ENCODE measurements at places on chromosomes 7 and 10. TPM values are rescaled to one million over a fixed set of nuclear protein-coding genes. Genes with fewer than 3 reads are reported as not detected.

SPDYE1 gene
- total RNA-seq = not detected

ABCB4 gene
- total RNA-seq = 4.2 TPM

COL26A1 gene
- not detected for total RNA-seq

ELAPOR2 gene
- total RNA-seq = 3.9 TPM

ITGB8 gene
- total RNA-seq = 1.5 TPM

PKD1L1 gene
- 1.5 TPM for total RNA-seq

JAKMIP3 gene
- total RNA-seq = 1.7 TPM

ENKUR gene
- not detected for total RNA-seq

MLXIPL gene
- total RNA-seq = 0.41 TPM

OR2A5 gene
- total RNA-seq = not detected

NME8 gene
- not detected for total RNA-seq

SKIDA1 gene
- 2.7 TPM for total RNA-seq

SLC26A3 gene
- 0.33 TPM for total RNA-seq

UFSP1 gene
- total RNA-seq = 2.4 TPM

GDF10 gene
- total RNA-seq = 0.22 TPM

ACADSB gene
- total RNA-seq = 109 TPM

CUZD1 gene
- 0.16 TPM for total RNA-seq

SLC29A4 gene
- 3.7 TPM for total RNA-seq

FAM221A gene
- 2.9 TPM for total RNA-seq

SFMBT2 gene
- total RNA-seq = 11.0 TPM

KIAA1217 gene
- 30.2 TPM for total RNA-seq

NPC1L1 gene
- total RNA-seq = 0.19 TPM

KCP gene
- total RNA-seq = 0.19 TPM

AKR1B1 gene
- 280 TPM for total RNA-seq

CFTR gene
- total RNA-seq = 0.11 TPM

TRPV6 gene
- not detected for total RNA-seq

HYAL4 gene
- not detected for total RNA-seq

ZNF488 gene
- total RNA-seq = 0.05 TPM

TMEM273 gene
- total RNA-seq = 29.0 TPM

MMP21 gene
- total RNA-seq = not detected

EN2 gene
- 0.11 TPM for total RNA-seq

TMEM213 gene
- total RNA-seq = not detected

SPDYE6 gene
- total RNA-seq = not detected

CHN2 gene
- total RNA-seq = 36.1 TPM

MAGI2 gene
- 4.5 TPM for total RNA-seq

AGBL3 gene
- total RNA-seq = 1.5 TPM

CALHM3 gene
- not detected for total RNA-seq

A1CF gene
- total RNA-seq = not detected

PLEKHS1 gene
- total RNA-seq = not detected

ZNF398 gene
- 7.1 TPM for total RNA-seq

GNAT3 gene
- total RNA-seq = not detected

FAM180A gene
- 19.7 TPM for total RNA-seq

OGDHL gene
- 4.5 TPM for total RNA-seq

LLCFC1 gene
- total RNA-seq = not detected

METTL27 gene
- 0.44 TPM for total RNA-seq

PSPH gene
- total RNA-seq = 12.9 TPM

CDHR1 gene
- 0.41 TPM for total RNA-seq

FGL2 gene
- total RNA-seq = 10.6 TPM

CDK6 gene
- 16.5 TPM for total RNA-seq

GIGYF1 gene
- 24.5 TPM for total RNA-seq

LRRD1 gene
- not detected for total RNA-seq

ZFAND2A gene
- 6.6 TPM for total RNA-seq

TFR2 gene
- total RNA-seq = 0.25 TPM

WBP1L gene
- 22.6 TPM for total RNA-seq

REPIN1 gene
- total RNA-seq = 110 TPM

PRKCQ gene
- 0.16 TPM for total RNA-seq

GARS1 gene
- total RNA-seq = 42.3 TPM
